ENCODE measurements at places on chromosomes 3 and 15. TPM values are rescaled to one million over a fixed set of nuclear protein-coding genes. Genes with fewer than 3 reads are reported as not detected.

C3orf20 gene
- under 0.01 TPM for total RNA-seq

GCHFR gene
- 13.8 TPM for total RNA-seq

CORO2B gene
- total RNA-seq, result under 0.01 TPM

ITPKA gene
- total RNA-seq, result 3.1 TPM

ADGRG7 gene
- under 0.01 TPM for total RNA-seq

DPH3 gene
- 15.0 TPM for total RNA-seq

XXYLT1 gene
- total RNA-seq, result 10.5 TPM

DUOXA1 gene
- total RNA-seq, result 54.5 TPM

ERICH6 gene
- total RNA-seq, result under 0.01 TPM

HMCES gene
- total RNA-seq, result 30.5 TPM

DYNLT2B gene
- total RNA-seq, result 19.7 TPM

ADAMTS17 gene
- total RNA-seq, result 2.0 TPM

SLC51B gene
- total RNA-seq, result not detected

RTP3 gene
- total RNA-seq, result not detected

MASP1 gene
- 3.9 TPM for total RNA-seq

GRCh38 chr15:43270113-43270665 is 3.5 kb upstream of the TGM5 start:
- DNase-seq, result no peak

DNA sequence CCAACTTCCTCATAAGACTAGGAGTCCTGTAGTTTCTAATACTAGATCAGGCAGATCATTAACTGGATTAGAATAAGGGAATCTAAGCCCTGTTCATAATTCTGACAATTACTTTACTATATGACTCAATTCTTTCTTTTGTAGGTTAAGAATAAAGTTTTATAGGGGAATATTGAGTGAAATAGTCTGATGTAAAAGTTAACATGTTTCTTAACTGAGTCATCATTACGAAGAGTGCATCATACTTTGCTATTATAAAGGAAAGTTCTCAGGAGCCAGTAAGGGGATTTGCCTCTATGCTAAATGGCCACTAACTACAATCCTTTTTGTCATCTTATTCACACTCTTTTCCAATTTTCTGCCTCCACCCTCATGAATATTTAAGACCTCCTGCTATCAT is 63.1 kb downstream of the POLQ start:
- peak; percentile 84 for DNase-seq

DNA sequence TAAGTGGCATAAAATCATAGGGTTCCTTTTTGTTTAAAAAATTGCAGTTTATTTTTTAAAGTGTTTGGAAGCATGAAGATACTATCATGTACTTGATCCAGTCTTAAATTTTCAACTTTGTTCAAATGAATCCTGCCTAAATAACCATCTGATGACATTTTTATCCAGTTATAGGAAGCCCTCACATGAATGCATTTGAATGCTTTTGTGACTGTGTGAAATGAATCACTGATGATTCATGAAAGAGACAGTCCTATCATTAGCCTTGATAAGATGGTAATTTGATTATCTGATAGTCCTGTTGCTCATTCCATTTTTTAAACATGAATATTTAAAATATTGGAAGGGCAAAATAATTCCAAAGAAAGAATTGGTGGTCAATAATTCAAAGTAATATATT is 401.9 kb upstream of the ROBO2 start:
- peak; percentile 40 for DNase-seq

- DNase-seq, result peak; percentile 35
These were observed 23.3 kb upstream of the MYO5C start for GRCh38 chr15:52318729-52319500.

DNA sequence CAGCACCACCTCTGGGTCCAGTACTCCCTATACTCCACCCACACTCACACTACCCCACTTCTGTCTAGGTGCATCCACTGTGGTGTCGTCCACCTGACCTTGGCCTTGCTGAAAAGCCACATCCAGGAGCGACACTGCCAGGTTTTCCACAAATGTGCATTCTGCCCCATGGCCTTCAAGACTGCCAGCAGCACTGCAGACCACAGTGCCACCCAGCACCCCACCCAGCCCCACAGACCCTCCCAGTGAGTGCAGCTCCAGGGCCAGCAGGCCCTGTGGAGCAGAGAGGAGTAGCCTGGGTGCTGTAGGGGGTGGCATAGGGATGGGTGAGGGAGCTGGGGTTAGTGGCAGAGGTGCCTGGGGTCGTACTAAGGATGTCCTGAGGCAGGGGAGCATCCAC is 19.4 kb upstream of the ALPK3 start:
- DNase-seq, result no peak

- no peak for DNase-seq
These were observed 44.5 kb downstream of the RPN1 start for GRCh38 chr3:128606094-128606493.

DNA sequence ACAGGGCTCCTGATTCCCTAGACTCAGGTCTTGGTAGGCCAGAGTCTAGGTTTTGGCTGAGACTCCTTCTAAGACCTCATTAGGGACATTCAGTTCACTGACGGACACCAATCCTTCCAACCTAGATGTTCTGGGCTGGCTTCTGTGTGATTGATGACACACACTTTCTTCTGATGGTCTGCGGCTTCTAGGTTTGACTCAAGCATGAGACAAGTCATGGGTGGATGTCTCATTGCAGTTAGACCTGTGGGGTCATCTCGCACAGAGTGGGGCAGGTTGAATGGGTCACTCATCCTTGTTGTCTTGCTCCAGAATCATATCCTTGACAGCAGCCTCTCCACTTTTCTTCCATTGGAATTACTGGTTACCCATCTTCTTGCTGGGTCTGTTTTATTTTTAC is 35.8 kb downstream of the ARNT2 start:
- DNase-seq, result no peak

DNA sequence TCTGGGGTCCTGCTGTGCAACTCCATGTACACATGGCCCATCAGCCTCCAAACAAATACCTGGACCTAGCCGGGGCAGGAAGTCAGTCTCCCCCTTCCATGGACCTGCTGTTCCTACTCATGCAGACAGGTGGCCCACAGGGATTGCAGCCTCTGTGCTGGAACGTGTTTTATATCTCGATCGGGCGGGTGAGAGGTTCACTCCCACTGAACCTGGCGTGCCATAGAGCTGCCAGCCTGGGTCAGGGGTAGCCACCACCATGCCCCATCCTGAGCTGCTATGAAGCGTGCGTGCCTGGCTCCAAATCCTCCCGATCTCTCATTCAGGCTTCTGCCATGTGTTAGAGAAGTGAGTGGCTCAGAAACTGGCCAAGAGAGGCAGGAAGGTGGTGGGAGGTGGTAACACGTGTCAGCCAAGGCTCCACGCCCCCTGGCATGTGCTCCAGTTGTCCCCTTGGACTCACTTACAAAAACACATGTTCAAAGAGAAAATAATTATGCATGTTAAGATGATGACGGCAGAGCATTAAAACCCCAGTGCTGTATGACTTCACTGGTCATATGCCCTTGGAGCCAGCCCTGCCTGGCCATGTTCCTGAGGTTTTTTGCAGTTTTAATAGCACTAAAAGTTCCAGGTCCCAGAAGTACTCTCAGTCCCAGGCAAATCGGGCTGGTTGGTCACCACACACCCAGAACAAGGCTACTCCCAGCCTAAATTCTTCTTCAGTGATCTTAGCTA is 30.6 kb downstream of the CTSH start:
- DNase-seq, result no peak

GRCh38 chr3:181176601-181177000 is 187.1 kb upstream of the DNAJC19 start:
- peak; percentile 55 for DNase-seq

GRCh38 chr15:41483519-41483918 is 10.2 kb upstream of the ITPKA start:
- no peak for DNase-seq

DNA sequence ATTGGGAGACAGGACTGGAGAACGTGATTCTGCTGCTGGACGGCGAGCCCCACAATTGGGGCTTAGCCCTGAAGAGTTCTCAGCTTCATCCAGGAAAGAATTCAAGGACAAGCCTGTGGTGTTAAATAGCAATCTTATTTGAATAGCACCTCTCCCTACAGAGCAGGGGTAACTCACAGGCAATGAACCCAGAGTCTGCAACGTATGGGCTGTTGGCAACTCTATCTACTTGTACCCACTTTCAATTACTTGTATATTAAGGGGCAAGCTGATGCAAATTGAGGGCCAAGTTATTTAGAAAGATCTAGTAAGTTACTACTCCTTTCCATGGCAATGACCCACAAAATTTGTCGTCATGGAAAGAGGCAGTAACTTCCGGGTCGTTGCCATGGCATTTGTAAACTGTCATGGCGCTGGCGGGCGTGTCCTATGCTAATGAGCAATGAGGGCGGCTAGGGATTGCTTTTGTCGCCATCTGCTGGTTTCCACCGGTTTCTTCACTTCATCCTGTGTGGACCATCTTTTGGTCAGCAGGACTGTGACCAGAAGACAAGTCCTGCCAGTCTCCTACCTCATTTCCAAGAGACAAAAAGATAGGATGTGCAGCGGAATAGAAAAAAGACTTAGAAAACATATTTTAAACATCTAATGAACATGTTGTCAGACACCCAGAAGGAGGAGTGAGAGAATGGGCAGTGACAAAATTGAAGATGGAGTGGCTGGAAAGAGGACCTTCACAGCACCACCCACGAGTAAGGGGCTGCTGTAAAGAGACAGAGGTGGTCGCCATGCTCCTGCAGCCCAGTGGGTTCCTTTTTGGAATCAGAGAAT is 45.8 kb upstream of the SH3BP5 start:
- DNase-seq, result peak; percentile 85

DNA sequence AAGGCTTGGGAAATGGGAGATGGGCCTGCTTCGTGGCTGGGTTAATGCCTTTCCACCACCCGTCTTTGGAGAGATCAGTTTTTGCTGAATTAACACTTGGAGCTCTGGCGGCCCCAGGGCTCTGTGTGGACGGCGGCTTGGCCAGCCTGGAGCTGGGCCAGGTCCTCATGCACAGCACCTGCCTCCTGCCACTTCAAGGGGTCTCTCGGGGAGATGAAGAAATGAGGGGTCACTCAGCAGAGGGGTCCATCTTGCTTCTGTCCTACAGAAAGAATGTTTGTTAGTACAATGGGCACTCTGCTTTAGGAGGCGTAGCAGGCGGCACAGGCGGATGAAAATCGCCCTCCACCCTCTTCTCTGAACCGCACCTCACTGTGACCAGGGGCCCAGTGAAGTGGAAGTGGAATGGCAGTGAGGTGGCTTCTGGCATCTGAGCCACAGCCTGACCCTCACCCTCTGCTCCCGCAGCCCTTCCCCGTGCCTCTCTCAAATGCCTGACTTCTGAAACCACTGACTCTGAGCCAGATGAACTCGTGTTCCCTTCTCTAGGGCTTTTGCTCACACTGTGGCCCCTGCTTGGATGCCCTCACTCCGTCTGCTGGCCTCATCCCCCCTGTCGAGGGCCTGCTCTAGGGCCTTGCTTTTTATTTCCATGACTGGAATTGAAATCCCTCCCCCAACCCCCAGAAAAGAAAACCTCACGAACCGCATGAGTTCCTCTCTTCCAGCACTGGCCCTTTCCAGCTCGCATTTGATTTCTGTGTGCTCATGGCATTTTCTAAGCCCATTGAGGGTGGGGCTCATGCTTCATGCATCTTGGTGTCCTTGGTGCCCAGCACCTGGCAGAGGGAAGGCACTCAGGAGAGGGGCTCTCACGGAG is 42.2 kb downstream of the CHDH start:
- no peak for DNase-seq

DNA sequence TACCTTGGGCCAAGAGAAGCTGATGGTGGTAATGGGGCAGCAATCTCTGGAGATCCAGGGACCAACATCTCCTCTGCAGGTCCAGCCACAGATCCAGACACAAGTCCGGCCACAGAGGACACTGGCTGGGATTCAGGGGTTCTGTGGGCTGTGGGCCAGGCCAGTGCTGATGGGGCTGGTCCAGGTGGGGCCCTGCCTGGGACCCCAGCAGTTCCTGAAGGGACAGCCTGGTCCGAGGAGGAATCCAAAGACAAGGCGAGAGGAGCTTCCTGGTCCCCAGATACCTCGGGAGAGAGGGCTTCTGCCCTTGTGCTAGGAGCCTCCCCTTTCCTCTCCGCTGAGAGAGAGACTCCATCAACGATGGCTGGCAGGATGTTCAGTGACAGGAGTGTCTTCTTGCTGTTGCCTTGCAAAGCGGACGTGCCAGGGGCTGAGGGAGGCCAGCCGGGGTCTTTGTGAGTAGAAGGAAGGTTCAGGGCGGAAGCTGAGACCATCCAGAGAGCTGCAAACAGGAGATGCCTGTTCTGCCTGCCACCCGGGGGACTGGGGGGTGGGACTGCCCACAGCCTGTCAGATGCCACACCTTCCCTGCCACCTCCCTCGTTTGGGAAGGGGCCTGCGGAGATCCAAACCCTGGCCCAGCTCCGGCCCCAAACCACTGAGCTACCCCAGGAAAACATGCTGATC is 24.5 kb upstream of the GOLGA6C start:
- DNase-seq, result no peak

- DNase-seq, result no peak
These were observed 33.8 kb upstream of the BLM start for GRCh38 chr15:90683371-90683770.

DNA sequence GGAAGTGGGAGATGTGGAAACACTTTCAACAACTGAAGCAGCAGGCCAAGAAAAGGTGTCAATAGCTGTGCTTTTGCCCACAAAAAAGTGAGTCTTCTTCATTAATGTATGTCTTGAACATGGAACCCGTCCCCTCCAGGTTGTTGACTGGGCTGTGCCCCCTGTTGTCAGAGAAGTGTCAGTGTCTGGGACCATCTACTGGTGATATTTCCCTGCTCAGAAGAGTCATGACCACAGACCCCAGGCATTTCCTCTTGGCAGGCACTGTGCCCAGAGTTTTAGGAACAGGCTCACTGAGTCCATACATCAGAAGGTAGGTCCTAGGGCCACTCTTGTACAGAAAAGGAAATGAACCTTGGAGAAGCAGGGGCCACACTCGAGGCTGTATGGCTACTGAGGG is 54.8 kb upstream of the LARS2 start:
- DNase-seq, result peak; percentile 9

DNA sequence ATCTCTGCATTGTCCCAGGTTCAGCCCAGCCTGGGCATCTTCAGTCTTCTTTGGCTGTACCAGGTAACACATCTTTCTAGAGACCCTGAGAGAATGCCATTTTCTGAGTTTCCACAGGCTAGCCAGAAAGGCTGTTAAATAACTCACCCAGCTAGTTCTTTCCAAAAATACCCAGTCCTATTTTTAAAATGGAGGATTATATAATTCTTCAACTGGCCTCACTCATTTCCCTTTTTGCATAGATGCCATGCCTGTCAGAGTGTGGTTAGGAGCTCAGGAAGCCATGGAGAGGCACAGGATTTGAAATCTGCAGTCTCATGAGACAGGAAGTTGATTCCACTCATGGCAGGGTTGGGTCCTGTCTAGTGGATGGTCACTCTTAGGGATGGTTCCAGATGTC is 39.8 kb downstream of the CEMIP start:
- no peak for DNase-seq

- DNase-seq, result no peak
These were observed 14.6 kb downstream of the ETV5 start for GRCh38 chr3:186094271-186094670.

- DNase-seq, result no peak
These were observed 16.6 kb downstream of the KBTBD13 start for GRCh38 chr15:65092911-65093792.

GRCh38 chr3:195159814-195160165 is 111.2 kb downstream of the XXYLT1 start:
- DNase-seq, result no peak

GRCh38 chr15:29570948-29571791 is 251.1 kb downstream of the TJP1 start:
- DNase-seq, result no peak
